NCI-H2081 (cell line): ENCODE measurements at places on chromosomes 11 and 22.

DNA sequence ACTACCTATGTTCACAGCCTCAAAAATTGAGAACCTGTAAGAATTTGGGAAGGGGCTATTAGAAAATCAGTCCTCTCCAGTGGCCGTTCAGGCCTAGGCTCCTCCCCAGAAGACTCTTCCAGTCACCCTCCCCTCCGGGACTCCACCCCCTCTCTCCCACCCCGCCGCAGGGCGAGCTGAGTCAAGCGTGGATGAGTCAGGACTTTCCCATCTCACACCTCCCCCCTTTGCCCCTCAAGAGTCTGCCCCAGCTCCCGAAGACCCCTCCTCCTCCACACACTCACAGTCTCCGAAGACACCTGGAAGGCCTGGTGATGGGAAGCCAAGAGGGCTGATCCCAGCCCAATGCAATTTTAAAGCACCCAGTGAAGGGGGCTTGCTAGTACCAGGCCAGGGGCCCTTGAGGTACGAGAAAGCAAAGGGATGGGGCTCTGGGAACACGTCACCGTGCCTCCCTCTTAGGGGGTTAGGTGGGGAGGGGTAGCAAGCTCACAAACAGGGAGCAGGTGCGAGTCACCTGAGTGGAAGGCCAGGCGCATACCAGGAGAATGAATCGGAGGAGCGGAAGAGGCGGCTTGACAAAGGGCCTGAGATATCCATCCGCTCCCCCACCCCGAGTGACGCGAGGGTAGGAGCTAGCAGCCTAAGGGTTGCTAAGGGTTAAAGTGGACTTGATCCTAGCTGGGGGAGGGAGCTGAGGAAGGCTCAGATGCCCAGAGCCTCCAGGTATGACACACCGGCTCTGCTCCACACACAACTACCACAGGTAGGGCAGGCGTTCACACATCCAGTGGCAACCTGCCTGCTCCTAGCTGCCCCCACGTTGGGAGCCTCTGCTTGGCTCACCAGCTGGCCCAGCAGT, 13.6 kb downstream of the BCL9L start:
- DNase-seq: no peak

GRCh38 chr11:117145393-117145761, 1.3 kb downstream of the PAFAH1B2 start:
- DNase-seq: peak; percentile 56

DNA sequence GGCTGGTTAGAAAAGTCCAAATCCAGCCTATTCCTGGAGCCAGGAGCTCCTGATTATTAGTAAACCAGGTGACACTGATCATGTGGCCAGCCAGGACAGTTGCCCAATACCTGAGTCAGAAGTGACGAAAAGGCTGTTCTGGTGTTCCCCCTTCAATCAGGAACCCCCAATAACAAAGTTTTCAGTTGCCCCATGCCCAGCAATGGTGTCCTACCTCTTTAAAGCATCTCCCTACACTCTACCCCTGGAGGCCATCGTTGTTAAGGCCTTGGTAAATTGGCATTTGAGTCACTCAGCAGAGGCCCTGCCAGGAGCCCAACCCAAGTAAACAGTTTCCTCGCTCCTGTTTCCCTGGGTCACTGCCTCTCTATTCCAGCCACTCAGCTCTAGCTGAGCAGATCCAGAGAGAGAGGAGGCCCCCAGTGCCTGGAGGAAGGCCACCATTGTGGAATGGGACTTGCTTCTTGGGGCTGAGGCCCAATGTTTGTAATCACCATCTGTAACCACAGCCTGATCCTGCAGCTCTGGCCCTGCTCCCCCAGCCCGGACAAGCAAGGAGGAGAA, 25.0 kb downstream of the ARHGAP1 start:
- peak; percentile 22 for DNase-seq

DNA sequence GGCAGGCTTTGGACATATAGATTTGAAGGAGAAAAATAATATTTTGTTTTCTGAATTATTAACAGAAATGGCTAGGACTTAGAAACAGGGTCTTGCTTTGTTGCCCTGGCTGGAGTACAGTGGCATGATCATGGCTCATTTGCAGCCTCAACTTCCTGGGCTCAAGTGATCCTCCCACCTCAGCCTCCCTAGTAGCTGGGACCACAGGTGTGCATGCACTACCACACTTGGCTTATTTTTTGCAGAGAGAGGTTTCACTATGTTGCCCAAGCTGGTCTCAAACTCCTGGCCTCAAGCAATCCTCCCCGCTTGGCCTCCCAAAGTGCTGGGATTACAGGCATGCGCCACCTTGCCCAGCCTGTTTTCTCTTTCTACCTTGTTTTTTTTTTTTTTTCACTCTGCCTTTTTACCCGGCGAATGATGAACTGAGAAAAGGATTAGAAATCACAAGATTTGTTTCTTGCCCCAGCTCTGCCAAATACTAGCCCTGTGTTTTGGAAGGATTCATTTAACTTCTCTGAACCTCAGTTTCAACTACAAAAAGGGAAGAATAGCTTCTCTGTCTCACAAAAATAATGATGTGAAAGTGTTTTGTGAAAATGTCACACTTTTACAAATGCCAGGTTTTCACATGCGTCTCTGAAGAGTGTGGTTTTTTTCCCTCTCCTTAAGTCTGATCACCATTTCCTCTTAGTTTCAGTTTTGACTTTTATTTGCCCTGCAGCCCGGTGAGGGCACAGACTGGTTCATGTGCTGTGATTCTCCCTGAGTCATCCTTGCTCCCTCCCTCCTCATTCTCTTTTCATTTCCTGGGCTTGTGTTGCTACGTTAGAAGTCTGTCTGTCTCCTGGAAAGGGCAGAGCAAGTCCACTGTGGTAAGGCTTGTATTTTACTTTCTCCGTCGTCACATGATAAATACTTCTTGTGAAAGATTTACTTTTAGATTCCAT, 67.7 kb downstream of the BCL2L13 start:
- no peak for DNase-seq

- no peak for DNase-seq
Measured at GRCh38 chr11:117486059-117486458, 158.4 kb downstream of the CEP164 start.

- DNase-seq: peak; percentile 47
Measured at GRCh38 chr11:35009191-35009943, 92.9 kb downstream of the PDHX start.
